Activated CD8-positive, alpha-beta memory T cell treated with anti-CD3 and anti-CD28 coated beads for 4 hours (primary cell): ENCODE measurements at places on chromosomes 6 and 20.

DNA sequence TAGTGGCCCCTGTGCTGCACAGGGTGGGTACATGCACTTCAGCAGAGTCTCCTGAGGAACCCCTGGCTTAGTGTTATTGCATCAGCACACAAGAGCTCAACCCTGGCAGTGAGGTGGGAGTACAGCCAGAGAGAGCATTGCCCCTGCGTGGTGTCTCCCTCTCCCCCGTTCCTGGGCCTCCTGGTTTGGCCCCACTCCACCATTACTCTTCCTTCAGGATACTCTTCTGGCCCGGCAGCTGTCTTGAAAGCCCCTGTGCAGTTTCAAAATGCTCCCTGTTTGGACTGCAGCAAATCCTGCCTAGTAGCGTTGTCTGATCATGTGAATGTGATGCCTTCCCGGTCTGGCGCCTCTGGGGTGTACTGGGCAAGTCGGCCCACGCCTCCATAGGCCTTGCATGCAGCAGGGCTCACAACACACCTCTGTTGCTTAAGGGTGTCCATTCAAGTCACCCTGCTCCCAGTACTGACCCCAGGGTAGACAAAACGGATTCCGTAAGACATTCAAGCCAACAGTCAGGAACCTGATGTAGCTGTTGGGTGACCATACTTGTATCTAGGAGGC lies 32.1 kb downstream of the TXNDC5 start:
- no peak for DNase-seq

DNA sequence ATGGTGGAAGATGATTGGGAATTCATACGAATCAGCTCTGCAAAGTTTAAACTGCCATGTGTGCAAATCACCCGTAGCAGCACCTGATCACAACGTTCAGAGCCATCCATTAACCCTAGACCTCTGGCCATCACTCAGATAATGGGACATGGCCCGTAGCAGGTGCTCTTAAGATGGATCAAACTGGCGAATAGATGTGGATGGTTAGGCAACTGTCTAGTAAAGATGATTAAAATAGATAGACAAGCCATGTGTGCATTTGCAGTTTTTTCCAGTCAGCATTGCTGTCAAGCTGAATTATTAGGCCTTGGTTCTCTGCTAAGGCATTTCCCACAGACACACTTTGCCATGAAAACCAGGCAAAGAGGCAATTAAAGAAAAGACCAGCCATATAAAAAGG lies 40.6 kb upstream of the PHACTR1 start:
- DNase-seq = no peak

GRCh38 chr6:113560908-113561307 lies 296.2 kb upstream of the MARCKS start:
- no peak for DNase-seq

- no peak for DNase-seq
Observed at GRCh38 chr6:24959319-24959718, 23.6 kb upstream of the RIPOR2 start.

GRCh38 chr6:10384610-10385523 lies 30.0 kb downstream of the TFAP2A start:
- DNase-seq = no peak

GRCh38 chr20:10178727-10179313 lies 39.8 kb upstream of the SNAP25 start:
- no peak for DNase-seq

DNA sequence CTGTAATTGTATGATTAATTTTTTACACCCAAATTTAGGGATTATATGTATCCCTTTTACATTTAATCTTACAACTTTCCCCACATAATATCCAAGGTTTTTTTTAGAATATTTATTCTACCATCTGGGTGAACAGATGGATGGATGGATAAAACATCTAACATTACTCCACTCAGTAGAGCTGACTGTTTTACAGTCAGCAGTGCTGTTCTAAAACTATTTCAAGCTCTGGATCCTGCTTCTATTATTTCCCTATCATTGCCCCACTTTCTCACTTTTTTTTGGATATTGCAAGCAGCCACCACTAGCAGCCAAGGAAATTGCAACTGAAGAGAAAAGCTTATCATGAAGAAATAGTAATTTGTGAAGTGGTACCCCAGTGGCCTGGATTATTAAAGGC lies 173.7 kb downstream of the ARHGAP18 start:
- DNase-seq = no peak

GRCh38 chr20:4962241-4962855 lies 39.0 kb downstream of the SLC23A2 start:
- DNase-seq = peak; percentile 2

GRCh38 chr20:64113796-64114355 lies 6.5 kb upstream of the NPBWR2 start:
- DNase-seq = no peak

GRCh38 chr6:152360034-152360433 lies 277.1 kb downstream of the SYNE1 start:
- no peak for DNase-seq

DNA sequence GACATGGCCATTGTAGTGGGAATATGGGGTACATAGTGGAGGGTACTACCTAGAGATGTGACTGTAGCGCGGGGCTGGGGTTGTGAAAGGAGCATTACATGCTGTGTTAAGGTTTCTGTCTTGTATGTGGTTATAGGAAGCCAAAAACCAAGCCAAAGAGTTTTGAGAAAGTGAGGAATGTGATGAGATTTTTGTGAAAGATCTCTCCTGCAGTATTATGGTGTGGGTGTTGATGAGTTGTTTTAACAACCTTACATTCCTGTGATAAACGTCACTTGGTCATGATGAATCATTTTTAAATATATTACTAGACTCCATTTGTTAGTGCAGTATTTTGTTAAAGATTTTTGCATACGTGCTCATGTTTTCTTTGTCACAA lies 48.9 kb downstream of the ZFAND3 start:
- no peak for DNase-seq

GRCh38 chr6:140602431-140603248 lies 1228.2 kb upstream of the CITED2 start:
- no peak for DNase-seq

DNA sequence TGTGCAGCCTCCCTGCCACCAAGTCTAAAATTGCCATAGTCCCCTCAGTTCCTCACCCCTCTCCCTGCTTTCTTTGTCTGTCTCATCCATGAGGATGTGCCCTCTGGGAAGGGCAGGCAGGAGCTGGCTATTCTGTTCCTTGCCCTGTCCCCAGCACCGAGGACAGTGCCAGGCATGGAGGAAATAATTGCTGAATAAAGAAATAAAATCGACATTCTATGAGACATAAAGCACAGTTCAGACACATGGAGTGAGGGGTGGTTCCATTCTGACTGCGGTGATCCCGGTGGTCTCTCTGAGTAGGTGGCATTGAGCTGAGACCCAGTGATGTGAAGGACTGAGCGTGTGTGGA lies 23.5 kb upstream of the NOL4L start:
- DNase-seq = no peak

- DNase-seq = no peak
Observed at GRCh38 chr6:17483391-17484016, 90.1 kb downstream of the CAP2 start.

DNA sequence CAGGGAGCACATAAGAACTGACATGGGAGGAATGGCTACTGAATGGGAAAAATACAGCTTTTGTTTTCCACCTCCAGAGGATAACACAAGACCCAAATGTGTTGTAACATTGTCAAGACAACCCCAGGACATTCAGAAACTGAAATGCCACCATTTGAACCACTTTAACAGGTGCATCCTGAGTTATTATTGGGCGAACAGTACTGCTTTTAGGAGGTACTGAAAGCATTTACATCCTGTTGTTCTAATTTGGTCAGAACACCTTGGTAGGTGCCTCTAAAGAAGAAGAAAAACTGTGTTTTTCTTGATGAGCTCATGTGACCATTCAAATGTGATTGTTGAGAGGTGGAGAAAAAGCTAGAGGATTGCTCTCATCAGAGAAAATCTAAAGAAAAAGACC lies 6.4 kb upstream of the TXNDC5 start:
- DNase-seq = no peak

DNA sequence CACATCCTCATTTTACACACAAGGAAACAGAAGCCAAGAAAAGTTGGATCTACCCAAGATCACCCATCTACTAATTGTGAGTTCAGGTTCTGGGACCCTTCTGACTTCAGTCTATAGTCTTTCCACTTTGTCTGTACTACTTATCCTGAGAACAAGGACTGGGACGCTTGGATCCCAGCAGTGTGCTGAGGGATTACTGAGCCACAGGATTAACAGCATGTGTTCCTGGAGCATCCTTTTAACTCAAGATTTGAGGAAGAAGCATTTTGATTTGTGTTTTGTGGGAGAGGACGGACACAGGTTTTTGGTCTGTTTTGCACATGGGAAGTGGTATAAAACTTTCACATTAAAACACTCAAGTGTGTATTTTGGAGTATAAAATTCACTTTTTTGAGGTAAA lies 4.4 kb downstream of the ENPP4 start:
- no peak for DNase-seq

DNA sequence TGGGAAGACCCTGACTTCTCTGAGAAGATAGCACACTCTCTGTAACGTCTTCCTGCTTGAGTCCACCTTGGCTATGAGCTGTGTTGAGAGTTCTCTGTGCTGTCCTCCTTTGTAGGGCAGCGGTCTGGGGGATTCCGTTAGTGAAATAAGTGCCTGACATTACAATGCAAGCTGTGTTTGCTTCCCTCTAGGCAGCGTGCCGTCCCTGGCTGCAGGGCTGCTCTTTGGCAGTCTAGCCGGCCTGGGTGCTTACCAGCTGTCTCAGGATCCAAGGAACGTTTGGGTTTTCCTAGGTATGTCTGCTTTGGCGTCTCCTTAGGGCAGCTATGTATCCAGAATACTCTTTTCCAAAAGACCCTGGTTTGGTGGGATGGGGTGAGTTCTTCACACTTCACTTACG lies 2.8 kb downstream of the TMEM14C start:
- DNase-seq = no peak

- DNase-seq = no peak
Observed at GRCh38 chr6:3825851-3826581, 23.2 kb upstream of the FAM50B start.

- DNase-seq = no peak
Observed at GRCh38 chr6:122790423-122791309, 1.6 kb downstream of the SMPDL3A start.

- no peak for DNase-seq
Observed at GRCh38 chr6:169224185-169224695, 29.4 kb downstream of the THBS2 start.

- DNase-seq = no peak
Observed at GRCh38 chr20:33237989-33238388, 2.2 kb downstream of the BPIFA1 start.

DNA sequence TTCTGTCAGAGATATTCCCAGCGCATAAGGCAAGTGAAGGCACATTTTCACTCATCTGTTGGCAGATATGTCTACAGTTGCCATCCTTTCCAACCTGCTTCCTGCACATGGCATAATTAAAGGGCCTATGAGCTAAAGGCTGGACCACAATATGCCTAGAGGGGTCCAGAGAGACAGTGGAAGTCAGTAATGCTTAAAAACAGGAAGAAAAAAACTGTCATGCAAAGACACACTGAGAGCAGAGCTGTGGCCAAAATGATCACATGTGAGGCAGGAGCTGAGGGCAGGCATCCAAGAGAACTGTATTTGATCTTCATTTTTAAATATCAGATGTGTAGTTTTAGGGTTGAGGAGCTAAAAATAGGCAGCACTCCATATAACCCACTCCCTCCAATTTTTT lies 125.0 kb upstream of the BACH2 start:
- no peak for DNase-seq

GRCh38 chr6:170147056-170147787 lies 143.7 kb downstream of the DLL1 start:
- no peak for DNase-seq

DNA sequence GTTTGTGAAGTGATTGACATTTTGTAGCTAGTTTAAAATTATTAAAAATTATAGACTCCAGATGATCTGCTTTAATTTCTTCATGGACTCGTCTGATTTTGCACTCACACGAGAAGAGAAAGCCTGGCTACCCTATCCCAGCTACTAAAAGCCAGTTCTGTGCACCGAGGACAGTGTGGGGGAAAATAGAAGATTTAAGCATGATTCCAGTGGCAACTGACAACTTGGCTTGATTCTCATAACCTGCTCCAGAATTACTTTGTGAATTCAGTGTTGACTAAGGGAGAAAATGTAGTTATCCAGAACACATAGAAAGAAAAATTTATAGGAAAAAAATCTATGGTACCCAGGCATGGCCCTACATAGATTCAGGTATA lies 88.7 kb downstream of the SNAP25 start:
- no peak for DNase-seq

GRCh38 chr6:36625158-36625919 lies 31.2 kb downstream of the SRSF3 start:
- no peak for DNase-seq

DNA sequence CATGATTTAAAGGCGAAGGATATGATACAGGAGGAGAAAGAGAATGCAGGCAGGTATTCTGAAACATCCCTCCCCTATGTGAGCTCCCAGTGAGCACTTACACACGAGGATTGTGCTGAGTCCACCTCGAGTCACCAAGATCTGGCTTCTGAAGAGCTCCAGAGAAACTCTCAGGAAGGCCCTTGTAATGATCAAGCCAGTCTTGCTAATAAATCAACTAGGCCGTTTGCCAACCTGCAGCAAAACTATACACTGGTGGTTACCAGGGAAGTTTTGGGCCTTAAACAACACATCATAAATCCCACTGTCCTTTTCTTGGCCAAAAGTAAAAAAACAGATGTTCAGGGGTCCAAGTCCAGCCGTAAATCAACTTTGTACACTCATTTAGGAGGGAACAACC lies 79.2 kb downstream of the STXBP5 start:
- DNase-seq = no peak

GRCh38 chr6:3549314-3549940 lies 92.6 kb upstream of the SLC22A23 start:
- no peak for DNase-seq

DNA sequence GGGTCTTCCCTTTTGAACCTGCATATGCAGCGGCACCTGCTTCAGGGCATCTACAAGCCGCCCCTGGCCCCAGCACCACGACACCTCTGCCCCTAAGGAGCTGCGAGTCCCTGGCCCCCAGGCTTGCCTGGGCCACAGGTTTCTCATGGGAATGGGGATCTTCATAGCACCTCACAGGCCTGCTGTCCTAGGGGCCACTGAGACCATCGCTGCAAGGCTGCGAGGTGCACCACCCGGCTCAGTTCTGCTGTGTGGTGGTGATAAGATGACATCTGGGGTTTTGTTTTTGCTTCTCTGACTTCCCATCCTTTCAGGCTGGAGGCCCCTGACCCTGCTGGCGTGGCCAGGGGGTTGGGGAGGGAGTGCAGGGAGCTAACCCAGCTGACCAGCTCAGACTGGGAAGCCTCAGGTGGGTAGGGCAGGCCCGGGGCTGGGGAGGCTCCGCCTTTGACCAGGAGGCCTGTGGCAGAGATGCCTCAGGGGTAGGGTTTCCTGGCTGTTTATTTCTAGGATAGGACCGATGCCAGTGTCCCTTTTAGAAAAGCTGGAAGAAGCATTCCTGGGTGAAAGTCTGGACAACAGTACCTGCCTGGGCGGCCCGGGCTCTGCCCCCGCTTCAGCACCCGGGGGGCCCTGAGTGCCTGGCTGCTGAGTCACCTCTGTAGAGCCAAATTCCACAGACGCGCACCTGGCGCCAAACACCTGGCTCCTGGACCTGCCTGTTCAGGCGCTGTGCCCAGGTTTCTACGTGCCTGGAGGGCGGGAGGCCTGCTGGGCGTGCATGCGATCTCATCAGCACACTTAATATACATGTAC lies 264.7 kb downstream of the DLL1 start:
- no peak for DNase-seq

- DNase-seq = no peak
Observed at GRCh38 chr20:19322061-19322985, 109.9 kb downstream of the SLC24A3 start.
